ENCODE measurements at places on chromosomes 16 and 17.
A peak's percentile ranks its signal among the peaks of the same experiment; 100 is the strongest.

GRCh38 chr17:29010586-29010985, 4.8 kb upstream of the SEZ6 start:
- DNase-seq, result no peak

DNA sequence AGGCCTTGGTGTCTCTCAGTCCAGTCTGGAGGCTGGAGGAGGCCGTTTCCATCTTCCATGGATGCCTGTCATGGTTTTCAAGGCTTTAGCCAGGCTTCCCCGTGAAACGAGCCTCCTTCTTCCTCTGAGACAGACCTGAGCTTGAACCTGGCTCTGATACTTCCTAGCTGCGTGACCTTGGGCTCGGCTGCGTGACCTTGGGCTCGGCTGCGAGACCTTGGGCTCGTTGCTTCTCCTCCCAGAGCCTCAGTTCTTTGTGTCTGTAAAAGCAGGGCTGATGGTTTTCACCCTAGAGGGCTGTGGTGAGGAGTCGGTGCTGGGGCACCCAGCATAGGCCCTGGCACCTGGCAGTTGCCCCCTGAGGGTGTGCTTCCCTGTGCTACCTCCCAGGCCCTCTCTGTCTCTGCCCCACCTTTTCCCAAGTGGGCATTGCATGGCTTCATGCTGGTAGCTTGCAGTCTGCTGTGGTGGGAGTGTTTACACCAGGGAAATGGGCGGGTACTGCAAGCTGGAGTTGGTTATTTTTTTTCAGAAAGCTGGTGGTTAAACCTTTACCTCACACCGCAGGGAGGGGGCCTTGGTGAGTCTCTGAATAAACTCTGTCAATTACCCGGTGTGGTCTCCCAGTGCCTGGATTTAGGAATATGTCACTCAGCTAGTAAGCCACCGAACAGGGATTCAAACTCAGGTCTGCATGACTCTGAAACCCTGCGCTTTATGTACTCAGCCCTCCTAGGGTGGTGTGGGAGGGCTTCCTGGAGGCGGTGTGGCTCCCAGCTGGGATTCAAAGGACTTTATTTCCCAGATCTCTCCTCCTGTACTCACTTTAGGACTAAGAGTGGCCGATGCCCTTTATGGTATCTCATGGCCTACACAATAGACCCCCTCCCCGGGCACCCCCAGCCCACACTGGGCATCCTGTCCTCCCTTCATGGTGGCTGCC, 129.0 kb upstream of the CIBAR2 start:
- no peak for DNase-seq

GRCh38 chr17:72713701-72714100, 378.8 kb downstream of the SLC39A11 start:
- no peak for DNase-seq

GRCh38 chr17:73954951-73955350, 248.5 kb upstream of the RPL38 start:
- DNase-seq, result no peak

DNA sequence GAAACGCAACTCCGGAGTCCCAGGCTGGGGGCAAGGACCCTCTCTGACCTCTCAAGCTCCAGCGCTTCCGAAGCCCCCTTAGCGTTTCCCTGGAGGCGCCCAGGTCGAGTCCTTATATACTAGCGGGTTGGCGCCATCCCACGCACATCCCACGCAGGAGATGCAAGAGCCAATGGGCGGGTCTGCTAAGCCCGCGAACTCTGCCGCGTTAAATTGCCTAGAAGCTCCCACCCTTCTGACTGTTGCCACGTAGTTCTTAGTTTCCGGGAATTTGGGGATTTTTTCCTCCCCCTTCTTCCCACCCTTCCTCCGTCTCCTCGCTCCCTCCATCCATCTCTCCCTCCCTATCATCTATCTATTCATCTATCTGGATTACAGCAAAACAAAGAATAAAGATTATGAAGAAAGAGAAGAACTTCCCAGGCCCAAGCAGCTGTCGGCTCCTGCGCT, at the start of gene SLFN11:
SLFN11 (minus strand) TSS at position 88 of the 450 bp plus-strand sequence. CDS start 9,814 bp downstream, outside the sequence.
- DNase-seq, result peak; percentile 81

DNA sequence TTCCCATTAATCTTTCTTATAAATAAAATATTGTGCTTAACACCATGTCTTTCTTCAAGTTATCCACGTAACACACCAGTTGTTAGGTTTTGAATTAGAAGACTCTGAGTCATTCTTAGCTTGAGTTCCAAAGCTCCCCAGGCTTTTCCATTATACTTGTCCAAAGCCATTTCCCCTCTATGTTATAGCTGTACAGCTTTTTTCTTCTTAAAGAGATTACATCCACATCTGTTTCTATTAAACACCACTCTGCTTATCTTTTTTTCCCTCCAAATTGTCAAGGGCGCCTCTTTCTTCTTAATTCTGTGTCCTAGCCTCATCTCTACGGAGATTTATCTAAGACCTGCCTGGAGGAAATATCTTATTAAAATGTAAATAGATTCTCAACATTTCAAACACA, 139.4 kb upstream of the CPHXL start:
- no peak for DNase-seq

DNA sequence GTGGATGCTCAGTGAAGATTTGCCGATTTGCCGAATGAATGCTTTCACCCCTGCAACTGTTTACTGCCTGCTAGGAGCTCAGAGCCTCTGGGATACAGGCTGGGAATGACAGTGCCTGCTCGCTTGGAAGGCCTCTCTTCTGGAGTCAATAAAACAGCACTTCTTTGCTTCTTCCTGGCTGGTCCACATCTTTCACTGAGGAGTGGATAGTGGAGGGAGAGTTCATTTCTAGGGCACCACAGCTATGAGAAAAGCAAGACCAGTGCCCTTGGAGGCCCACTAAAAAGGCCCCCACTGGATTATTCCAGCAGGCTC, 3.1 kb upstream of the USP7 start:
- no peak for DNase-seq

- DNase-seq, result no peak
Measured at GRCh38 chr17:76034428-76035350, 7.6 kb upstream of the EVPL start.

- no peak for DNase-seq
Measured at GRCh38 chr17:63774969-63775265, 947 bp downstream of the DDX42 start.

- no peak for DNase-seq
Measured at GRCh38 chr16:6634151-6634550, 698.5 kb upstream of the RBFOX1 start.

- peak; percentile 94 for DNase-seq
Measured at GRCh38 chr16:2340564-2341455, at the start of gene ABCA3. TSS of gene ABCA3 (minus strand) at chr16:2340728. CDS start at chr16:2326466, 14,262 bp downstream.

GRCh38 chr17:9878786-9879525, 26.1 kb downstream of the RCVRN start:
- DNase-seq, result no peak

DNA sequence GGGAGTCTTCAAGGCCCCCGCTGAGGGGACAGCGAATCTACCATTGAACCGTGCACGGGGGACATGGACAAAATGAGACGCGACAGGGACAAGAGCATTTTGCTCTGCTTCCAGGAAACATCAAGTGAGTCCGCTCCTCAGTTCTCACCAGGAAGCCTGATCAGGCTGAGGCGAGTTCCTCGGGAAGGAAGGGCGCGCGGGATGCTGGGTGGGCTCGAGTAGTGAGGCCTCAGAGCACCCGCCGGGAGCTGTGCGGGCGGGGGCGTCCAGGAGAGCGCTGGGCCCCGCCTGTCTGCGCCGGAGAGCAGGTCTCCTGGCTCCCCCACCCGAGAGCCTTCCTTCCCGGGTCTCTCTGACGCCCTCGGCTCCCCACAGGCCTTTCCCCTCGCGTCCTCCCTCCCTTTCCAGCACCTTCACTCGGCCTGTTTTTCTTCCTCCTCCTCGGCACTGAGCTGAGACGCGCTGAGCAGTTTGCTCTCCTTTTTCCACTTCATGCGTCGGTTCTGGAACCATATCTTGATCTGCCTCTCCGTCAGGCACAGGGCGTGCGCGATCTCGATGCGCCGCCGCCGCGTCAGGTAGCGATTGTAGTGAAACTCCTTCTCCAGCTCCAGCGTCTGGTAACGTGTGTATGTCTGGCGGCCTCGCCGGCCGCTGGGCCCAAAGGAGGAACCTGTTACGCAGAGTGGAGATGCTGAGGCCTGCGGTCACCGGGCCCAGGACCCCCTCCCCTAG, 2.6 kb upstream of the HOXB5 start:
- DNase-seq, result no peak

GRCh38 chr16:89084411-89084810, 9.2 kb upstream of the ACSF3 start:
- no peak for DNase-seq

DNA sequence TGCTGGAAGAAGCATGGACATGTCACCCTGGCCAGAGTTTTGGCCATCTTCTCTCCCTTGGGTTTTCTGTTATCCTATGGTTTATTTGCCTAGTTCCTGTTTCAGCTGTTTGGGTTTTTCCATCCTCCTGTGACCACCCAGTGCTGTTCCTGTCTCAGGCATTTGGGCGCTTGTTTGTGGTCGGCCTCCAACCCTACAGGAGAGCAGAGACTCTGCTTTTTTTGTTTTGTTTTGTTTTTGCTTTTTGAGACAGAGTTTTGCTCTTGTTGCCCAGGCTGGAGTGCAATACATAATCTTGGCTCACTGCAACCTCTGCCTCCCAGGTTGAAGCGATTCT, 3.3 kb upstream of the ZC3H7A start:
- DNase-seq, result no peak

GRCh38 chr17:1779571-1780131, 17.8 kb downstream of the SERPINF1 start:
- no peak for DNase-seq

- no peak for DNase-seq
Measured at GRCh38 chr17:66963909-66964771, at the start of gene CACNG4. TSS of gene CACNG4 (plus strand) at chr17:66964707. CDS start at chr17:66964912, 205 bp downstream.

GRCh38 chr17:66364508-66364907, 62.1 kb downstream of the PRKCA start:
- DNase-seq, result no peak

DNA sequence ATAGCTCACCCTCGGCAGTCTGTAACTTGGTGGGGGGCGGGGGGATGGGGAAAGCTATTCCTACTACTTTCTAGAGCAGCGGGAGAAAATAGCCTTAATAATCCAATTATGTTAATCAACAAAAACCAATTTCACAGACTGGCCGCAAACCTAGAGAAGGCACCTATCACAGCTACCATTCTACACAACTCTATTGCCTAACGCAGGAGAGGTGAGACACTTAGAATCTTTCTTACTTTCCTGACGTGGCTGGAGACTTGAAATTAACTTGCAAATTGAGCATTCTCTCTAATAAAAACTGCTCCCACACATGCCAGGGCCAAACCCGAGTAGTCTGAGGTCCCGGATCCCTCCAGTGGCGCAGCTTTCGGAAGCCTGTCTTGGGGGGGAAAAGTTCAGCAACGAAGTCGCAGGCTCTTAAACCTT, 794 bp downstream of the SMG6 start:
- DNase-seq, result no peak

DNA sequence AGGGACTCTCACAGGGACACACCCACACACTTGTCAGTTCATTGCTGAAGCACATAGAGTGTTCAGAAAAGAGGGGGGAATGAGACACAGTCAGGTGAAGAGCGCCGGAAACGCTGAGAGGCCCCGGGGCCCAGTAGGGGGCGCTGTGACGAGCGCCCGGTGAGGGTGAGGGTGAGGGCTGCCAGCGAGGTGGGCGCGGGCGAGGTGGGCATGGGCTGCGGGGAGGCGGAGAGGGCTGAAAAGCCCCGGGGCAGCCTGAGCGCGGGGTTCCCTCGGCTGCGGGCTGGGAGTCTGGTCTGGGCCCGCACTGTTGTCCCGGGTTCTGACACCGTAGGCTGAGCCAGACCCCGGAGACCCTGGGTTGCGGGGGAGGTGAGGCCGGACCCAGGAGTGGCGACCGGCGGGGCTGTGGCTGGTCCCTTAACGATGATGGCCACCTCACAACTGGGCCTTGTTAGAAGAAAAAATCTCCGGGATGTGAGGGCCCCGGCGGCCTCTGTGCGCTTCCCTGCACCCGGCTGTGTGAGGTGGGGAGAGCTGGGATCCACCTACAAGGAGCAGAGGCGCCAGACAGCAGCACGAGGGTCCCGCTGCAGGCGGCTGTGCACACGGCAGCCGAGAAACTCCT, 91.4 kb downstream of the C16orf78 start:
- no peak for DNase-seq

GRCh38 chr17:73546770-73547536, 97.3 kb downstream of the SDK2 start:
- DNase-seq, result no peak

Measured in stimulated activated CD4-positive, alpha-beta T cell treated with anti-CD3 and anti-CD28 coated beads, Interleukin-15, amount 100 ng/mL, for 1 hour (primary cell).